ENCODE measurements at places on chromosomes 3 and 15.

GRCh38 chr3:52447512-52448355, 2.8 kb upstream of the SEMA3G start:
- DNase-seq, result no peak

GRCh38 chr15:51780636-51781035, 29.2 kb downstream of the TMOD2 start:
- DNase-seq, result no peak

DNA sequence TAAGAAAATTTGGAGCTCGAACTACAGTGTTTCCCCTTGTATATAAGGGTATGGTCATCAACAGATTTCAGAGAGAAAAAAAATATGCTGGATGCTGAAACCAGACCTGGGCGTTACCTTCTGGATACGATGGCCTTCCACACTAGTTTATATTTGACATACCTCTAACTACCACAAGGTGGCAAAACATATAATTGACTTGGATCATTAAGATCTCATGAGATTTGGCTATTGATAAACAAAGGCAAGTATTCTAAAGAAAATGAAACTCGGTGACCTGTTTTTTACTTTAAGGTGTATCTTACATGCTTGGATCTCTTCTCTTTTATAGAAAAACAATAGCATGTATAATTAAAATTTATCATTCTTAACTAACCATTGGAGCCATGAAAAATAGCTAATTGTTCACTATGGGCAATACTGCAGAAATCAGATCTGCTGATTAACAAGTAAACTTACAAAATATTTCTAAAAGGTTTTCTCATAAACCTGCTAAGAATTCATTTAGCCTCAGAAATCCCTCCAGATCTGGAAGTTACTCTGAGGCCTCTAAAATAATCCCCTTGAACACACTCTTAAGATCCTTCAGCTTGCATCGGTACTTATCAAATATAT, 300.6 kb upstream of the KCNH8 start:
- DNase-seq, result peak; percentile 19

DNA sequence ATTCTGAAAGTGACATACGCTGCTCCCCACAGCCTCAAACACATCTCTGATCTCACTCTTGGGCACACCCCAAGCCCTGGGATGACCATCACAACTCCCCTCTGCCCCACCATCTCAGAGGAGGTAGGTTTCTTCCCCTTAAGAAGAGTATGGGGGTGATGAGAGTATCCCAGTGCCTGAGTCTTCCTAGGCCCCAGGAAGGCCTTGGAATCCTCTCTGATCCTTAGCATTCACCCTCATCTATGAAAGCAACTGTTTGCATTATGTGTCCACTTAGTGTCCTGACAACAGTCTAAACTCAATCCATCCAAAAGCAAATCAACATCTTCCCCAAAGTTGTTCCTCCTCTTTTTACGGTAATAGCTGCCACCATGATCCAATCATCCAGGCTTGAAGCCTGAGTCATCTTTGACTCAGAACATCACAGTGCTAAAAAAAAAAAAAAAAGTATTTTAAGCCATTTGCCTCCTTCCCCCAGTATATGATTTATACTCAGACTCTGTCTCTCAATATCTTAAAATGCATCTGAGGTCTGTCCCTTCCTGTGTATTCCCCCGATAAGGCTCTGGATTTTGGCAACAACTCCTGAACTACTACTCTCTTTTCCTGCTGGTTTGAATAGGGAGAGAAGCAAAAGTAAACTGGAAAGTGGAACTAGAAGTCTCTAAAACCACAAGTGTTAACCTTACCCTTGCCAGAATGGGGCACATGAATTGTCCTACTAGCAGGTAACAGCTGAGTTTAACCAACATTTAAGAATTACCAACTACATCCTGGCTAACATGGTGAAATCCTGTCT, 22.5 kb downstream of the POPDC2 start:
- peak; percentile 73 for DNase-seq

- DNase-seq, result no peak
These were observed 221.6 kb upstream of the UBE2E1 start for GRCh38 chr3:23583980-23584740.

DNA sequence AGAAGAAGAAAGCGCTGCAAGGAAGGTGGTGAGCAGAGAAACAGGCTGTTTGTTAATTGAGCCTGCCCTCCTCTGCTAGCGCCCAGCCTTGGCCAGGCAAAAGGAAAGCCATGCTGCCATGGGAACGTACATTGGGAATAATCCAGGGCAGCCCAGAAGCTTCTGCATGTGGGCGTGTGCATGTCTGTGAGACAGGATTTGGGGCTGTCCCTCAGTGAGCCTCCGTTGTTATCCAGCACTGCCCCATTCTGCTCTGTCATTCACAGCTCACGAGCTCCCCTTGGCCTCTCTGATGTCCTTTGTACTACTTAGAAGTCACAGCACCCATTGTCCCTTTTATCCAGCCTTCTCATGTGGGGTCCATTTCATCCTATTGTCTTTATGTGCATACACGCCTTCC, 239.1 kb upstream of the ROPN1 start:
- no peak for DNase-seq

DNA sequence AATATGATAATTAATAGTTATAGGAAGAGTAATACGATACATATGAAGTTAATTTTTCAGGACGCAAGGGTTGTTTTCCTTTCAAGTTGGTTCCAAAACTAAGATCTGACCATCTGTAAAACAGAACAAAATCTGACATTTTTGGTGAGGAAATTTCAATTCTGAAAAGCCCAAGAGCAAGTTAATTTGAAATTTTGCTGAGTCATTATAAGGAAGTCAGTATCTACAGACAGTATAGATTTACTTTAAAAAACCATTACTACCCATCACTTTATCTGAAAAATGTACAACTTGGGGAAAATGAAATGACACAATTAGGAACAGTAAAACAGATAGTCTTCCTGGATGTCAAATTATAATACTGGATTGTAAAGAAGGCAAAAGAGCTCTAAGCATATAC, 12.5 kb downstream of the INTS14 start:
- no peak for DNase-seq

GRCh38 chr3:79175870-79176269, 591.9 kb downstream of the ROBO1 start:
- no peak for DNase-seq

DNA sequence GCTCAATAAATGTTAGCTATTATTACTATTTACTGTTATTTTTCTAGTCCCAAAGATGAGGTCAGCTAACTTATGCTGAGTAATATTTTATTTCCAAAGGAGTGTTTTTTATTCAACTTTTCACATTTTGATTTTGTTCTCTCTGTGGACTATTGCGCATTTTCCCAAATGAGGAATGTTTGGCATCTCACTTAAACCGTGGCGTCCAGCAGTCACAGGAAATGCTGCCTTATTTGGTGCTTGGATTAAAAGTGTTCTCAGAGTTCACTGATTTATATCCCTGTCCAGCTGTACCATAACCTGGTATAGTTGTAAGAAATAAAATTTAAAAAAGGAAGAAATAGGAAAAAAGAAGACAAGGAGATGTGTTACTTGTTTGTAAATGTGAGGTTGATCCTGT, 166.8 kb downstream of the THSD4 start:
- no peak for DNase-seq

DNA sequence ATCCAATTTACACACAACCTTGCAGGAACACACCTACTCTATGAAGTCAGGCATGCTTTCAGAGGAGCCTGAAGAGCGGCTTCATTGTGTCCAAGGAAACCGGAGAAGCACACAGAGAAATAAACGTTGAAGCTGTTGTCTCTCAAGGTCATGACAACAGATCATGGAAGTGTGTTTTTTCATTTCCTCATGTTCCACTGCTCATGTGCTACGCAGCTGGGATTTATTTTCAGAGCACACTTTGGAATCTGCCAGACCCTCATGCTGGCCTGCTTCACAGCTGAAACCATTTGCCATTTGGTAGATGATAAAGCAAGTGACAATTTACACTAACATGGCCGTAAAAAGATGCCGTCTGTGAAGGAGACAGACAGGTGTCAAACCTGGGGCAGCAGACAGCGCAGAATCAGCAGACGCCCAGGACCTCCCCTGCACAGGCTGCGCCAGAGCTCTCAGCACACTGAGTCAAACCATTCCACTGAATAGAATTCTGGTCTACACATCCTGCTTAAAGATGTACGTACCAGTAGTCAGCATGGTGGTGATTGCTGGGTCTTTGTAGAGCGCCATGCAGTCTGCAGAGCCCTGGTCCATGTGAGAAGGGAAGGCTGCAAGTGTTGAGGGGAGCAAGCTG, 99.3 kb downstream of the ARNT2 start:
- no peak for DNase-seq

DNA sequence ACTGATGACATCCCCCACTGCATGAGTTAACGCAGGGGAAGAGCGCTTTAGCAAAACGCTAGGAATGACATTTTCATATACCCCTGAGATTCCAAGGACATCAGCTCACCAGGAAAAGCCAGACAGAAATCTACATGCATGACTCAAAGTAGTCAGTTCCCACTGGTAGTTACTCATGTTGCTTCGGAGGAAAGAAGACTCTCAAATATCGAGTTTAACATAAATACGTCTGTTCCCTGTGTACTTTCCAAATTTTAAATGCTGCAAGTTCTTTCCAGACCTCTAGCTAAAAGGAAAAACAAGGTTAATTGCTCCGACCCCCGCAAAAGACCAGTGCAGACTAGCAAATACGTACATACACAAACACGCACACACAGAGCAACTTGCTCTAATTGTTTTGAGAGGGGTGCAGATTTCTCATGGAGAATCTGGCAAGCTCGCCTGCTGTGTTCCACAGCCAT, 115.4 kb upstream of the PRICKLE2 start:
- no peak for DNase-seq

GRCh38 chr3:177574222-177574856, 377.1 kb upstream of the TBL1XR1 start:
- DNase-seq, result no peak

GRCh38 chr3:170502297-170502696, 83.6 kb downstream of the SLC7A14 start:
- no peak for DNase-seq

GRCh38 chr3:184525337-184526087, 36.1 kb upstream of the EPHB3 start:
- no peak for DNase-seq

DNA sequence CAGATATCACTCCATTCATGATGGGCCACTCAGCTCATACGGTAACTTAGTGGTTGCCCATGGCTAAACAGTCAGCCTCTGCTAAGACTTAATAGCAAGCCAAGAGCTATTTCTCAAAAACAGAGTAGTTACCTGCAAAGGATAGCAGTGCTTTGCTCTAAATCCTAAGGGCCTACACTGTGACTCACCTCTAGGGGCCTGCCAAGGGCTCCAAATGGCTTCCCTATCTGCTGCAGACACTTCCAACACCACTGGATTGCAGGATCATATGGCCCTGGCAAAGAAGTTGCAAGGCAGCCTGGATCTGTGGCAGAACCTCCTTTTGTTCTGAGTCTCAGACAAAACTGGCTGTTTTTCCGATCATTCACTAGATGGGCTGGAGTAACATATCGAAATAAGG, 17.8 kb downstream of the CGGBP1 start:
- DNase-seq, result no peak

- no peak for DNase-seq
These were observed 455.3 kb upstream of the NR2F2 start for GRCh38 chr15:95875121-95875643.

GRCh38 chr3:178847190-178847589, 224.4 kb downstream of the ZMAT3 start:
- no peak for DNase-seq

GRCh38 chr3:129618901-129619671, 12.6 kb upstream of the PLXND1 start:
- no peak for DNase-seq

DNA sequence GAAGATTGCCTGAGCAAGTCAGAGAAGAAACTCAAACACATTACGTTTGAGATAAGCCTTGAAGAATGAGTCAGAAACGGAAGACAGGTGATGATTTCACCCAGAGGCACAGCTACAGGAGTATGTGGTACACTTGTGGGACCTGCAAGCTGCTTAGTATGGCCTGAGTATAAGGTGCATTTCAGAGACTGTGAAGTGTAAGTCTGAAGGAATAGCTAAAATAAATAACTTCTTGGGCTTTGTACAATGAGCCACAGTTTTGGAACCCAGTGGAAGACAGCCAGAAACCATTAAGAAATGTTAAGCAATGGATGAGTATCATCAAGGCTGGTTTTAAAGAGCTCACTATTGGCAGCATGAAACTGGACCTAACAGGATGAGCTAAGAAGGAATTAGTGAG, 826.2 kb downstream of the ROBO1 start:
- no peak for DNase-seq

DNA sequence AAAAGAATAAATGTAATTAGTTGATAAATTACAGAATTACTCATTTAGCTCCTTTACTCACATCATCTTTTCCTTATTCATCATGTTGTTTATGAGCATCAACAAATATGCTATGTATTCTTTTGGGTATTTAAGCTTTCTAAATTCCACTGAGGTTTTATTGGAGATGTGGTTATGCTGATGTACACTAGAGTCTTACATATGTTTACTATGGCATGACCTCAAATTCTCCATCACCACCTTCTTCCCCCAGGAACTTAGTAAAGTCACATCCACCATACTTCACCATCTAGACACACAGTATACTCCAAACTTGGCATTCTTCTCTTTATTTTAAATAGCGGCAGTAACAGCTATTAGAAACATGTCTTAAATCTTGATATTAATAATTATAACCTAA, 74.1 kb upstream of the MELTF start:
- DNase-seq, result no peak

DNA sequence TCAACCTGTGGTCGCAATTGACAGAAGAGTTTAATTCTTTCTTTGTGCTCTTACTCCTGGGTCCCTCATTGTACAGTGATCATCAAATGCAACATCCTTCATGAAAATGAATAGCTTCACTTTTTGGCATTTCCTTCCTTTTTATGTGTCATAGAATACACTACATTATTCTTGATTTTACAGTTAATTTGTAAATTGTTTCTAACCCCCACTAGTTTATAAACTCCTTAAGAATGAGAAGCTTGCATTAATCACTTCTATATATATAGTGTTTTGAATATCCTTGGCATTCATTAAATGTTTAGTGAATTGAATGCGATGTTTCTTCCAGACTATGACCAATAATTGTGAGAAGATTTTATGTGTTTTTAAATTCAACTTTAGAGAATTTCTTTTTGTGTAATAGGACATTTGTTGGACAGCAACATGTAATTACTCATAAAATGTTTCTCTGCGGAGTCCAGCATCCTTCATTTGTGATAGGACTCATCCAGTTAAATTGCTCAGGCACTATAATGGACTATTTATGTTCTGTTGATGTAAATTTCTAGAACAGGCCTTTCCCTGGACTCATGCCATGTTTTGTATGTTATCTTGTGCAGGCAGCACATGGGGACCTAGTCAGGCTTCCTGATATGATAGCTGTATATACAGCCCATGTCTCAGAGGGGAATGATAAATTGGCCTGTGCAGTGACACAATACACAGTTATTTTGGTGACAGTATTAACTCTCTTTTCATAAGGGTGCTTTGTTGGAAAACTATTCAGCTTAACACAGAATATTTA, 51.3 kb downstream of the MBNL1 start:
- peak; percentile 73 for DNase-seq

GRCh38 chr15:61906961-61907752, 153.1 kb downstream of the VPS13C start:
- DNase-seq, result no peak
